ENCODE measurements at places on chromosomes 6 and 20.
A peak's percentile ranks its signal among the peaks of the same experiment; 100 is the strongest.

DNA sequence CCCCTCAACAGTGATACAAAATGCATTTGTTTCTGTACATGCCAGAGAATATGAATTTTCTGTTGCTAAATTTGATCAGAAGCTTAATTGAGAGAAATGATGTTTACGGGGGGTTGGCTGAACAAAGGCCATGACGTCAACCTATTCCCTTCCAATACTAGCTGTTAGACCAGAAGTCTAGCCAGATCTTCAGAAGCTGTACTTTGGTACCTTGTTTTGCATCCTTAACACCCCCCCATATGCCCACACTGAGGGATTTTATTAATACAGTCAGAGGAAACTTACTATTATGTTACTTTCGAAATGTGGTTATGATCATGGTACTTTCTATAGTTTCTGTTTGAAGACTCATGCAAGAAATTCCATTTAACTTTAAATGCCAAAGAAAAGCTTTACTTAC lies 3.1 kb downstream of the NCOA7 start:
- no peak for DNase-seq

- DNase-seq: peak; percentile 70
Measured at GRCh38 chr6:134707342-134708031, 242.4 kb downstream of the ALDH8A1 start.

GRCh38 chr6:113723182-113723581 lies 134.0 kb upstream of the MARCKS start:
- peak; percentile 57 for DNase-seq

- DNase-seq: peak; percentile 49
Measured at GRCh38 chr6:7846966-7847818, 63.4 kb downstream of the TXNDC5 start.

DNA sequence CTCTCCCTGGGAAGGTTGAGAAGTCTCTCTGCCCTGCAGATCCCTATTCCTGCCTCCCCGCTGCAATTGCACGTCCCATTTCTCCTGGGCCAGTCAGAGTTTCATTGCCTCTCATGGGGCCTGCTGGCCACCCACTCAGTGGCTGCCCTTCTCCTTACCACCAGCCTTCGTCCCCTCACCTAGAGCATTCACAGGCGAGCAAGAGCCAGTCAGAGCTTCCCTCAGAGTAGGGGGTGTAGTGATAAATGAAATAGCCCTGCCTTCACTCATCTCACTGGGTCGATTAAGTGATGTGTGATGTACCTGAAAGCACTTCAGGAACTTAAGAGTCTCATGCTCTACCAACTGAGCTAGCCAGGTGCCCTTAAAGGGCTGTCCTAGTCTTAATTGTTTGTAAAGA lies 52.0 kb upstream of the FANCE start:
- DNase-seq: no peak

DNA sequence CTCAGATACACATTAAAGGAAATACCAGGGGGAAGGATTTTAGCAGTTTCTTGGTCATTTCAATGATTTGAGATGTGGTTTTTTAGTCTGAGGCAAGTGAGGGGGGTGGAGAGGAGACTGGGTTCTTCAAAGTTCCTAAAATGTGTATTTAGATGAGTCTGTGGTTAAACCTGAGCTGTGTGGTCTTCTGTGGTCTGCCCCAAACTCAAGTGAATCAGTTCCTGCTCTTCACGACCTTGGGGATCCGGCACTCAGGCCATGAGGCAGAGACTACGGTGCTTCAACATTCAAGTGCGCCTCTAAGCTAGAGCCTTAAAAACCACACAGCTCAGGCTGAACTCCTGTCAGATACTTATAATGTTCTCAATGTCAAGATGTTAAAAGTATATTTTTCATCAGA lies 406.7 kb downstream of the LMBRD1 start:
- DNase-seq: no peak

DNA sequence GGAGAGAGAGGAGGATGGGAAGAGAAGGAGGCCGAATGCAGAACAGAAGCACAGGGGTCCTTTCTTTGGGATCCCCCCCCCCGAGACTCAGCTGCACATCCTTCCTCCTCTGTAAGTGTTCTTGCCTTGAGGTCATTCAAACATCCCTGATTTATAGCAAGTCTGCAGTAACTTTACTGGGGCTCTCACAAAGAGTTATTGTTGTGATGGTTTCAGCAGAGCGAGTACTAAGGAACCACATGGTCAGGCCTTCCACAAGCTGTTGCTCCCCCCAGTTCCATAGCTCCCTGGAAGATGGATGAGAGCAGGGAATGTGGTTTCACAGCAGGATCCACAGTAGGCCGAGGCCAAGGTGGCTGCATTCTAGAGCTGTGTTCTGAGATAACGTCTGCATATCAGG lies 351.4 kb upstream of the CDH4 start:
- no peak for DNase-seq

GRCh38 chr20:60630609-60631008 lies 621.5 kb upstream of the CDH4 start:
- DNase-seq: no peak

GRCh38 chr6:3407840-3408239 lies 49.0 kb downstream of the SLC22A23 start:
- DNase-seq: no peak
